ENCODE measurements at places on chromosomes 16 and 17. TPM values are rescaled to one million over a fixed set of nuclear protein-coding genes. Genes with fewer than 3 reads are reported as not detected.

The CD300C gene
- total RNA-seq = 0.25 TPM

DNA sequence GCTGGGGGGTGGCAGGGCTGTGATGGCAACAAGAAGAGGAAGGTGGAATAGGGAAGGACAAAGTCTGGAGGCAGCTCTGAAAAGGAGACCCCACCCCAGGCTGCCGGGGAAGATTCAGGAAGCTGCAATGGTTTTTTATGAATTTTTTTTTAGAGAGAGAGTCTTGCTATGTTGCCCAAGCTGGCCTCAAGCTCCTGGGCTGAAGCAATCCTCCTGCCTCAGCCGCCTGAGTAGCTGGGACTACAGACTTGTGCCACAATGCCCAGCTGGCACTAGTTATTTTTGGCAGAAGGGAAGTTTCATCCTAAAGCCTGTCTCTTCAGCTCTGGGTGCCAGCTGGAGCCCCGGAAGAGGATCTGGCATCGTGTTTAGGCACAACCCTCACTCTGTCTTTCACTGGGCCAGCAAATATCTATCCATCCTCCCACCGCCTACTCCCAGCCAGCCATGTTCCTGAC lies 1.3 kb upstream of the CES3 start:
- DNase-seq = no peak

The RHBDF1 gene
- total RNA-seq = 0.47 TPM

DNA sequence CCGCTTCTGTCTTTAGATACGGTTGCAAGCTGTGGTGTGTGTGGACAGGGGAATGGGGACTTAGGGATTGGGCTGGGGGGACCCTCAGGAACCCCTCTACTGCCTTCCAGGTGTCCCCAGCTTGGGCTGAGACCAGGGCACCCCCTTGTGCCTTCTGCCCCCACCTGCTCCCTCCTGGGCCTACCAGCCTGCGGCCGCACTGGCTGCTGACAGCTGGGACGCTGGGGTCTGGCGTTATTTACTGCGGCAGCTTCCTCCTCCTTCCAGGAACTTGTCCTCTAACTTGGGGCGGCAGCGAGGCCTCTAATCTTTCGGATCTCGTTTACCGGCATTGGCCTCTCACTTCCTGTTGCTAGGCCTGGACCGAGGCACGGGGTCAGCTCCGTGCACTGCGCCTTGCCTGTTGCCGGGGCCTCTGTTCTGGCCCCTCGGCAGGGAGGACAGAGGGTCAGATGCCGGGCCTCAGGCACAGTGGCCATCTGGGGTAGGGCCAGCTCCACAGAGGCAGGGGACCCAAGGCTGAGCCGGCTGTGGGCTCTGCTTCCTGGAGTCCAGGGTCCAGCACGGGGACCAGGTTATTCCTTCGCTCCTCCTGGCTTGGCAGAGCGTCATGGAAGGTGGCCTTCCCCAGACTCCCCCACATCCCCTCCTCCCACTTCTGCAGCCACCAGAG lies 31.8 kb downstream of the TMEM235 start:
- DNase-seq = no peak

DNA sequence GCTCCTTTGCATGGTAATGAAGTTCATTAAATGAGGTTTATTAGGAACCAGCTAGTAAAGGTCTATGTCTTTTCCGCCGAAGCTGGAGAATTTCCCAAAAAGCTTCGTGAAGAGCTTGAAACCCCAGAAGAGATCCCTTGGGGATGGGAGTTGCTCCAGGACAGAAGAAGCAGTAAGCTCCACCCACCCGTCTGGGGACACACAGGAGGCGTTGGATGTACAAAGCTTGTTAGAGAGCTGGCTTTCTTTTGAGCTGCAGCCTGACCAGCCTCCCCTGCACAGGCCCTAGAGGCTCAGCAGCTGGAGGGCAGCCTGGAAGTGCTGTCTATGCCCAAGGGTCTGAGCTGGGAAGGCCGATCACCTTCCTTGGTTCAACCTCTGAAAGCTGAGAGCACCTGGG lies 147.4 kb upstream of the SDK2 start:
- no peak for DNase-seq

The G6PC1 gene
- total RNA-seq = not detected

DNA sequence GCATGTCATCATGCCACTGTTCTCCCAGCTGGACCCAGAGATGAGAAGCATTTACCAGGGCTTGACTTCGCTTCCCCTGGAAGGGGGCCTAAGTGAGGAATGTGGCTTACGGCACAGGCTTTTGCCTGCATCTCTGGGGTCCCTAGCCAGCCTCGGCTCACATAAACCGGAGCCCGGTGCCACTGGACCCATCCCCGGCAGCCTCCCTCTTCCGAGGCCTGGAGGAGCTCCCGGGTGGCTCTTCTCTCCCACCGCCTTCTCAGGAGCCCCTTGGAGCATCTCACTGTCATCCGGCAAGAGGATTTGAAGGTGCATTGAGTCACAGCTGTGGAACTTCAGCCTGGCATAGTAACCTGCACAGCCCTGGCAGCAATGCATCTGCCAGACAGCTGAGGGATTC lies 29.9 kb upstream of the TBX2 start:
- DNase-seq = no peak

The RHBDL1 gene
- 1.3 TPM for total RNA-seq

The CCL4L2 gene
- total RNA-seq = 21.2 TPM

DNA sequence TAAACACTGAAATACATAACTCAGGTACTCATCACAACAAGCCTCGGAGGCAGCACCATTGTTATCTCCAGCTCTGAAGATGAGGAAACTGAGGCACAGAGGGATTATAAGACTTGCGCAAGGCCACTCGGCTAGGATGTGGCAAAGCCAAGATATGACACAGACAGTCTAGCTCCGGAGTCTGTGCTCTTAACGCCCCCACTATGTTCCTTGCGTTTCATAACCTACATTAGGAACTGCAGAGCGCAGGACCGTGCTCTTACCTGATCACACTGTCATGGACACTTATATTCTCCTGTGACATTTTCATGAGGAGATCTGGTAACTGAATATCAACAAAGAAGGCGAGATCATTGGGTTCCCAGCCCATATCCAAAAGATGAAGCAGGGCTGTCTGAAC lies 85.1 kb downstream of the ZZEF1 start:
- no peak for DNase-seq

DNA sequence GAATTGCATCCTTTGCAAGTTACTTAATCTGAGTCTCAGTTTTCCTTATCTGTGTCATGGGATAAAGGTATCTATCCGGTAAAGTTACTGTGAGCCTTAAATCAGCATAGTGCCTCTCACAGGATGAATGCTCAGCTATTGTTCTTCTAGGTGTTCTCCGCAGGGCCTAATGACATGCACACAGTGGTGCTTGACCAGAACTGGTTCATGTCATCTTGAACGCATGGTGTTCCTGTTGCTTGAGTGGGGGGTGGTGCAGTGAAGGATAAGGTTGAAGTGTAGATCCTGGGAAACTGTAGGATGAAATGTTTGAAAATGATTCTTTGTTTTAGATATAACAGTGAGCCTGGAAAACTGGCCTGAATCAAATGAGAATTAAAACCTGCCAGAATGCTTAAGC lies 4.0 kb downstream of the KRT40 start:
- no peak for DNase-seq

DNA sequence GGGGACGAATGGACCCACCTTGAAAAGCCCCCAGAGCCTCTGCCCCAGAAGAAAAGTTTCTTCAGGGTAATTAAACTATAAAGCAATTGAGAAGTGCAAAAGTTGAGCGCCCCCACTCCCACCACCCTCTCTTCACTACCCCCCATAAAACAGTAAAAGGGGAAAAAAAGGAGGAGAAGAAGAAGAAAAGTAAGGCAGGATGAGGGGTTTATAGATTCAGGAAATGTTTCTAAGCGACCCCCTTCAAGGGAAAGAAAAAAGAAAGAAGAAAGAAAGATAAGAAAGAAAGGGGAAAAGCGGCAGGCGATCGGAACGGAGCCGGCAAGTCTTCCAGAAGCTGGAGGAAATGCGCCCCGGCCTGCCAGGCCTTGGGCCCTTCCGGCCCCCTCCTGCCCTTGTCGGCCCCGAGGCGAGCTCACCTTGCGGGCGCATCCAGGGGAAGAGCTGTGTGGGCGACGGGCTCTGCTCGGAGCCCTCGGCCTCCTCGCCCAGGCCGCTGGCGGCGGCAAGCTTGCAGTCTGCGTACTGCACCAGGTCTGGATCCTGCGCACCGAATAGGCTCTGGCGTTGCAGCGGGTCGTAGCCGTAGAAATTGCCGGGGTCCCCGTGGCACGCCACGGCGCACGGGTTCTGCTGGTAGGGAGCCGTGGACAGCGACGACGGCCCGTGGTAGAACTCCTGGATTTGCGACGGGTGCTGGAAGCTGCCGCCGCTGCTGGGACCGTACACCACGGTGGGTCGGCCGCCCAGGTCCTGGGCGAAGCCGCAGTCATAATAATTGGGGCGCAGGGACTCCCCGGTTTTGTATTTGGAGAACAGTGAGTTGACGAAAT lies 1.0 kb downstream of the HOXB8 start:
- no peak for DNase-seq

GRCh38 chr17:55348749-55349354 lies 72.8 kb downstream of the MMD start:
- peak; percentile 44 for DNase-seq

DNA sequence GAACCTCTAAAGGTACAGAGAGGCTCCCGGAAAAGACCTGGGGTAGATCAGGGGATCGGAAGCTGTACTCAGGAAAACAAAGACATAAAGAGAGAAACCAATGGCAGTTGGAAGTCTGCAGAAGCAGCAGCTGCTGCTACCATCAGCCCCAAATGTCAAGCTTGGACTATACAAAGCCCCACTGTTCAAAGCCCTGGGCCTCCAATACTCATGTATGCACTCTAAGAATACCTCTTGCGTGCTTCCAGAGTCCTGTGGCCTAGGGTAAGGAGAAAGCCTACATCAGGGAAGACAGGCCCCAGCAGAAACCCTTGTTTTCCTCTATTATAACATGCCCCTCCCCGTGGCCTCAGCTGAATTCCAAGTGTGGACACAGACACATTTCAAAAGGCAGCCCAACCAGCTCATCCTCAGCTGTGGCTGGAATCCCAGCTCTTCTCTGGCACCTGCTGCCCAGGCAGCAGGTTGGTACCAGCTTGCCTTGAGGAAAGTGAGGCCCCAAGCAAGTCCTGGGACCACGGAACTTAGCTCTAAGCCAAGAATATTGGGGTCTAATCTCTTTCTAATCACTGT lies 19.3 kb upstream of the MTMR4 start:
- no peak for DNase-seq

DNA sequence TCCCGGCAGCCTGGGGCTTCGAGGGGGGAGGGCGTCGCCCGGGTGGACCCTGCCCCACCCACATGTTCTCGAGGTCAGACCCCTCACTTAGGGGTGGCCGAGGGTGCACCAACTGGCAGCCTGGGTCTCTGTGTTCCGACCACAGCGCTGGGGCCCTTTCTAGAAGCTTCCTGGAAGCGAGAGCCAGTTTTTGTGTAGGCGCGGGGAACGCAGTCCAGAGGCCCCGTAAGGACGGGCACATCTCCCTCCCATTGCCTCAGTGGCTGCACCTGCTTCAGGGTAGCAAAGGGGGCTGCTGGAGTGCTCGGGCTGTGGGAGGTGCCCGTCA lies 148.3 kb downstream of the BANP start:
- DNase-seq = no peak

GRCh38 chr16:66894055-66894454 lies 13.7 kb downstream of the PDP2 start:
- DNase-seq = no peak

The SPATA32 gene
- total RNA-seq = 0.50 TPM
